GM12864 (cell line): ENCODE measurements at places on chromosomes 12 and 14.

DNA sequence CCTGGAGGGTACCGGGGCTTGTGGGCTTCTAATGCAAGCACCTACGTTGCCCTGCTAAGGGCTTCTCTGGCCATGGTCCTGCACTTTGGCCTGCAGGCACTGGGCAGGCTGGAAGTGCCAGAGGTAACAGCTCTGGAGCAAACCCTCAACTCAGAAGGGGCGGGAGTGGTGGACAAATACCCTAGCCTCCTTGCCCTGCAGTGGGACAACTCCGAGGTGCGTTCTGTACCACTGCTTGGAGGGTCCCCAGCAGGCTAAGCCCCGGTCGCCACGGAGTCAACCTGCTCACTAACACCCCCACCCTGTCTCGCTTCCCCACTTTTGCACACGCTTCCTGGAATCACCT, 20.4 kb upstream of the BEGAIN start:
- no peak for DNase-seq

DNA sequence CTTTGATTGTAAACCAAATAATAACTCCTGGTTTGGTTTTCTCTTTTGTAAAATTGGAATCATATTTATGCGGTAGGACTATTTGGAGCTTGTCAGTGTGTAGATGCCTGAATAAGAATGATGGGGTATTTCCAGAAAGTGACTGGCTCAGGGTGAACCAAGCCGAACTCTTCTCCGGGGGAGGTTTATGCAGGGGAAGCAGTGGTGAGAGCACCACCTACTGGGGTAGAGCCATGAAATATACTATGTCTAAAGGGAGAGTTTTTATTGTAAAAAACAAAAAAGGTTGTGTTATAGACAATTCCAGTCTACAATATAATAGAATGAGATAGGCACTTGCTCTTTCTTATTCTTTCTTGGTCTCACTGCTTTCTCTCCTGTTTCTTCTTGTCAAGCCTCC, 222.9 kb upstream of the SLC16A7 start:
- DNase-seq, result no peak

DNA sequence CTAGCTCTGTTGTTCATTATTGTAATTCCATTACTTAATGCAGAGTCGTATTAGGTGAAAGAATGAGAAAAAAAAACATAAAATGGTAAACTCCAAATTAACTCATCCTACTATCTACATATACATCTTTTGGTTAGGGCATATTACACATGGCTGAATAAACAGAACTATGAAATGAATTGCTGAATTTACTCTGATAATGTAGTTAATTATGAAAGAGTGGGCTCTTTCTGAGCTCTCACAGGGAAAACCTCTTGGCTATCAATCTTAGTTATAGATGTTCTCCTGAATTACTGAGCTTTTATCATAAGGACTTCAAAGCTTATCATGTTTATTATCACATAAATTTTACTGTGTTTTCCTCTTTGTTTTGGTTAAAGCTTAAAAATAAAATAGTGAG, 798.5 kb upstream of the MDGA2 start:
- DNase-seq, result no peak

DNA sequence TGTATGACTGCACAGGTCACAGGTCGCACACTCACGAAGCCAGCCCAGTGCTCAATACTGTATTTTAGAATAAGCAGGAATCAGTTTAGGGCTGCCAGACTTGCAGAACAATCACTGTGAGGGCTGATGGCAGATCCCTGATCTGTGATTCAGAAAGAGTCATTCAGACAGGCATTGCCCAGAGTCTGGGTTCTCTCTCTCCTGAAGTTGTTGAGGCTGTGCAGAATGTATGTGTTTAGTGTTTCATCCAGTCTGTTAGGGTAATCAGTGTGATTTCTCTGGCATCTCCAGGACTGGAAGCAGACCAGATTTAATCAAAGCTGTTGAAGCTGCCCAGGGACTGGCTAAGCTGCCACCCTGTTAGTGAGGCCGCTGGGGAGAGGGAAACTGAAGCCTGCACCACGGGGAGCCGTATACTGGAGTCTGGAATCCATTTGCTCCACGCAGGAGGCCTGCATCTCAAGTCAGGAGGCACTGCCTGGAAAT, 69.3 kb downstream of the ETV6 start:
- DNase-seq, result no peak

DNA sequence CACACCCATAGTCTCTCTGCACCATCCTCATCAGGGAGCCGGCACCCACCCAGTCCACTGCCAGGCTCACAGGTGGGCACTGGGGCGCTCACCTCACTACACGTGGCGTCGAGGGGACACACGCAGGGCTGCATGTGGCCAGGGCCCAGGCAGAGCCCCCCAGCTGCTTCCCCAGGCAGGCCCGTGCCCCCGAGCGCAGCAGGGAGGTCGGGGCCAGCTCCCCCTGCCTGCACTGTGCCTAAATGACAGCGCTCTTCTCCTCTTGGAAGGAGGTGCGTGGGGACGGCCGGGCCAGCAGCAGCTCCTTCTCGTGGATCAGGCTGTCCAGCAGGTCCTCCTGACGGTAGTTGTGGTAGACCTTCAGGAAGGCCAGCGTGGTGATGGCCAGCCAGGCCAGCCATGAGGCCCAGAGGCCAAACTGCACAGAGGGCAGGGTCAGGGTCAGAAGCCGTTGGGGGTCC, 11.3 kb downstream of the TMEM179 start:
- no peak for DNase-seq

DNA sequence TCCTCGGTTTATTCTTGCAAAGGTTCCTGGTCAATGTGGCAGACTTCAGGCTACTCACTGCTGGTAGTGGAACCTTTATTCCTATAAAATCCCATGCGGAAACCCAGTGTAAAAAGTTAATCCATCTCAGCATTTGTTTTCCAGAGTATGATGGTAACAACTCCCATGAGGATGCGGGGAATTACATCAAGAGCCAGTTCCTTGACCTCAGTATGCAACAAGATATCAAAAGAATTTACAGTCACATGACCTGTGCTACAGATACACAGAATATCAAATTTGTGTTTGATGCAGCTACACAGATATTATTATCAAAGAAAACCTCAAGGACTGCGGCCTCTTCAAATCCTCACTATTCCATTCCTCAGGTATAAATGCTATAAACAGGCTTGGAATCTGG, 19.3 kb downstream of the CPM start:
- DNase-seq, result no peak

DNA sequence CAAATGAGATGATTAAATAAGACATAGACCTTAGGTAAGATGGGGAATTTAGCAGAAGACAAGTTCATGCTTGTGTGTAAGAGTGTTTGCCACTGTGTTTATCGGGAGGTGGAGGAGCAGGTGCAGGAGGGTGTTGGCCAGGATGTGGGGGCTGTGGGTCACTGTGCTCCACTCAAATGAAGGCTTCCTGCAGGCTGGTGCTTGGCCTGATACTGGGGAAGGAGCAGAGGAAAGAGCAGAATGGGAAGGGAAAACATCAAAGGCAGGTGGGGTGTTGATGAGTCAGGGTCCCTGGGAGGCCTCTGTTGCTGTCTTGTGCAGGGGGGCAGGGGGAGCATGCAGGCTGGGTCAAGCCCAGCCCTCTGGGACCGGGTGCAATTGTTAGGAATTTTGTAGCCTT, 126.5 kb downstream of the TSPAN9 start:
- no peak for DNase-seq

DNA sequence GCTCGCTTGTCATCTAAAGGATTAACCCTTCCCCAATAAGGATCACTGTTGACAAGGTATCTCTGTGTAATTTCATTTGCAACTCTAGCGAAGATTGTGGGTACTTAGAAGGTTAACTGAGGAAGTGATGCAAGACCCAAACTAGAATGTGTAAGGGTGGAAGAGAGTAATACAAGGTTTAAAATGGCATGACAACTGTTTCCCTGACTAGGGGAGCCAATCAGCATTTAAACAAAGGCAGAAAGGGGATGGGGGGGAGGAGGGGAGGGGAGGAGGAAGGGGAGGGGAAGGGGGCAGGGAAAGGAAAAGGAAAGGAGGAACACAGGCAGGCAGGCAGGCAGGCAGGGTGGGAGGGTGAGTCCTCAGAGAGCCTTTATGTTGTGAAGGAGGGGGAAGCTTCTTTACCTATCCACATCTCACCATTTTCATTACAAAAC, 31.1 kb downstream of the NRDE2 start:
- DNase-seq, result no peak

GRCh38 chr12:47828976-47829482, 9.3 kb upstream of the HDAC7 start:
- no peak for DNase-seq
